ENCODE measurements at places on chromosomes 11 and 22.

GRCh38 chr11:130159657-130160497 is at the start of gene ST14:
Gene ST14, plus strand, starts transcription at chr11:130159782. Its CDS starts 198 bp downstream, at chr11:130159980.
- DNase-seq = peak; percentile 85

- no peak for DNase-seq
Measured at GRCh38 chr11:72600557-72600956, 73.7 kb downstream of the PDE2A start.

DNA sequence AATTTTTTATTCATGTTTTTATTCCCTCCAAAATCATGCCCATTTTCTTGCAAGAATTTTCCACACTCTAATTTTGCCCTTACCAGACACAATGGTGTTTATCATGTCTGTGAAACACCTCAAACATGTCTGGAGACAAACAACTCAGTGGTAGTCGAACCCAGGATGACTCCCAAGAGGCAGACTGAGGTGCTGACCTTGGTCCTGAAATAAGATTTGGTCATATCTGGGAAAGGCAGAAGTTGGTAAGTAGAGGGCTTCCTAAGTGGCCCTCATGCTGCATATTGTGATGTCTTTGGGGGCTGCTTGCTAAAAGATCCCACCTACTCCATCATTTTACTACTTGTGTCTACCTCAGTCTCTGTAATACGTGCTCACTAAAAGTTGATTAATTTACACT is 369.4 kb upstream of the ISX start:
- no peak for DNase-seq

DNA sequence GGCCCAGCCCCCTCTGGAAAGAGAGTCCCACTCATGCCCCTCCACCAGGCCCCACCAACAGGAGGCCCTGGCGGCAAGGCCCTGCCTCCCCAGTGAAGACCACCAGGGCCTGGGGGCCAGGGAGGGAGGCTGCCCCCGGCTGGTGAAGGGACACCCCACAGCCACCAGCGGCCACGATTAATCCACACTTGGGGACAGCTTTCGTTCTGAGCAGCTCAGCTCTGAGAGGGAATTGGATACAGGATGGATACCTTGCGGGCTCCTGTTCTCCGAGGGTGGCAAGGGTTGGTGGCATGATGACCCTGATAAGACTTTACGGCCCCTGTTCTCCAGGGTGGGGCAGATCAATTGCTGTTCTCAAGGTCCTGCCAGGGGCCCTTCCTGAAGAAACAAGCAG is 6.9 kb upstream of the NLRP6 start:
- DNase-seq = no peak

DNA sequence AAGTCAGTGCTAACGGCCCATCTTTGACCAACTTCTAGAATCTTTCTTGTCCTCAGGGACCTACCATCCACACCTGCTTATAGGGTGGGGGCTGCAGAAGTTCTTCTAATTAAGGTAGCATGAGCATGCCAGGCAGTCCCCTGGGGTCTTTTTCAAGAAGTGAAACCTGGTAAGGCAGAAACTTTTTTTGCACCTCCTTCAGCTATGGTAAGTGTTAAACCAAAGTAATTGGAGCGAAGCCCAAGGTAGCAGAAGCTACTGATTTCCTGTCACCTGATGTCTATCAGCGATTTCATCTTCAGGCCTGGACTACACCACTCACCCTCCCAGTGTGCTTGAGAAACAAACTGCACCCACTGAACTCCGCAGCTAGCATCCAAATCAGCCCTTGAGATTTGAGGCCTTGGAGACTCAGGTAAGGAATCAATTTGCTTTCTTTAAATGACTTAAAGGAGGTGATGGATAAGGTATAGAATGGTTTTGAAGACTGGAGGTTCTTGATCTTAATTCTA is at the start of gene MS4A1:
Gene MS4A1, plus strand, starts transcription at position 317 of the 512 bp plus-strand sequence. CDS start 6,528 bp downstream, outside the sequence.
- DNase-seq = no peak

- no peak for DNase-seq
Measured at GRCh38 chr22:37672920-37673455, 2.4 kb upstream of the LGALS1 start.

GRCh38 chr11:117807482-117808327 is 10.7 kb upstream of the DSCAML1 start:
- DNase-seq = peak; percentile 59

- DNase-seq = no peak
Measured at GRCh38 chr11:48124880-48125279, 91.7 kb upstream of the OR4B1 start.

All from epithelial cell of esophagus (primary cell).